Activated CD4-positive, alpha-beta T cell treated with anti-CD3 and anti-CD28 coated beads, Interleukin-2, amount 10 ng/mL, durations not matched to agents 24 days and 14 days (primary cell): ENCODE measurements at places on chromosomes 3 and 15.

GRCh38 chr3:36864180-36865053, 80.4 kb downstream of the TRANK1 start:
- H3K36me3 ChIP-seq: peaks cover 39% of the 10 kb centered on the region
- no peak overlapping the region for H3K4me3 ChIP-seq
- H3K27ac ChIP-seq: no peak overlapping the region
- peaks cover 10% of the 10 kb centered on the region for H3K4me1 ChIP-seq
- DNase-seq: no peak
- H3K27me3 ChIP-seq: no peaks in the 10 kb centered on the region

GRCh38 chr3:53161450-53161819, 426 bp downstream of the PRKCD start:
- peak overlapping the region; percentile 87 for H3K4me3 ChIP-seq
- no peak for DNase-seq
- H3K27me3 ChIP-seq: peaks cover 31% of the 10 kb centered on the region
- H3K36me3 ChIP-seq: peaks cover 13% of the 10 kb centered on the region
- peaks cover 27% of the 10 kb centered on the region for H3K4me1 ChIP-seq

DNA sequence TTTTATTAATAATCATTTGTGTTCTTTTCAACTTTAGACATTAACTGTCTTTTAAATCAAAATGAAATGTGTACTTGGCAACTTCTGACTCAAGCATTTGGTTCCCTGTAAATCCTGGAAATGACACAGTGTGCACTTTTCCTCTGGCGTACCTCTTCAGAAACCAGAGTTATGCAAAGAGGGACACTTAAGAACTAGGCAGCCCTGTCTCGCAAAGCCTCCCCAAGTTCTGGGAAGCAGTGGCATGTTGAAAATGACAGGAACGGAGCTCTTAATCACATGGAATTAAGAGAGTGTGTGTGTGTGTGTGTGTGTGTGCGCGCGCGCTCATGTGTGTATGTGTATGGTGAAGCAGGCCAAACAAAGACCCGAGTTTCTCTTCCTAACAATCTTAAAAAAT, 707.4 kb downstream of the MECOM start:
- DNase-seq: no peak
- H3K4me1 ChIP-seq: no peaks in the 10 kb centered on the region
- H3K4me3 ChIP-seq: no peak overlapping the region

- no peak for DNase-seq
- H3K4me1 ChIP-seq: peaks cover 10% of the 10 kb centered on the region
- H3K27me3 ChIP-seq: peaks cover 5% of the 10 kb centered on the region
- no peak overlapping the region for H3K4me3 ChIP-seq
Observed at GRCh38 chr15:89211678-89212170, 9.7 kb downstream of the RLBP1 start.

DNA sequence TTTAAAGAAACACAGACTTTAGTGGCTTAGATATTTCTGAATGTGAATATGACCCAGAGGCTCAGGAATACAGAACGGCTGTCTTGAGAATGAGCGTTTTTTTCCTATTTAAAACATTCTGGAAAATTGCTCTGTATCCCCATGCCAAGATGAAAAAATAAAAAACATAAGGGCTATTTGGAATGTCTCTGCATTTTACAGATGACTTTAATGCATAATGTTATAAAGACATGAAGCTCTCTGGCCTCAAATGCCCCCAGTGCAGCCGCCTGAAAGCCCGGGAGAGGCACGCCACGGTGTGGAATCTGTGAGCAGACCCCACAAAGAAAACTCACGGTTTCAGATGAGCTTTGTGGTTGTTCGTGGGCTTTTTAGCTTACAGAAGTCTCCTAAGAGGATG, 322.5 kb upstream of the ICE2 start:
- H3K36me3 ChIP-seq: no peaks in the 10 kb centered on the region
- peaks cover 38% of the 10 kb centered on the region for H3K4me1 ChIP-seq
- DNase-seq: no peak
- no peaks in the 10 kb centered on the region for H3K27me3 ChIP-seq

- no peak overlapping the region for H3K4me3 ChIP-seq
- DNase-seq: no peak
- peaks cover 22% of the 10 kb centered on the region for H3K27me3 ChIP-seq
- H3K36me3 ChIP-seq: no peaks in the 10 kb centered on the region
- H3K4me1 ChIP-seq: no peaks in the 10 kb centered on the region
- H3K27ac ChIP-seq: no peak overlapping the region
Observed at GRCh38 chr3:12780751-12781150, 15.7 kb upstream of the CAND2 start.

DNA sequence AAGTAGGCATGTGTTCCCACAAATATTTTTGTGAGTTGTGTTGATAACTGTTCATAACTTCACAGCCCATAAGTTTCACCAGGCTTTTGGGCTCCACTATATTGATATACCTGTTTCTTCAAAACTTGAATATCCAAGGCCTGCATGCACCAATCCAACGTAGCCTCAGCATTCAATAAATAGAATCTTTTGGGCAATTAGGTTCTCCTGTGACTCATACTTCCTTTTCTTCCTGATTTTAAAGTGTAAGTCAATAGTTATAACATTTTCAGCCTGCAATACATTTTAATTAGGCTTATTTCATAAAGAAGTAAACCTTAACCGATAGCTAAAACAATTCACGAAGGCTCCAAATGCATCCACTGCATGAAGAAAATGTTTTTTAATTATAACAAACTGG, 97.8 kb upstream of the SPRED1 start:
- H3K27ac ChIP-seq: no peak overlapping the region
- H3K27me3 ChIP-seq: peaks cover 5% of the 10 kb centered on the region
- H3K4me1 ChIP-seq: no peaks in the 10 kb centered on the region
- H3K36me3 ChIP-seq: no peaks in the 10 kb centered on the region

DNA sequence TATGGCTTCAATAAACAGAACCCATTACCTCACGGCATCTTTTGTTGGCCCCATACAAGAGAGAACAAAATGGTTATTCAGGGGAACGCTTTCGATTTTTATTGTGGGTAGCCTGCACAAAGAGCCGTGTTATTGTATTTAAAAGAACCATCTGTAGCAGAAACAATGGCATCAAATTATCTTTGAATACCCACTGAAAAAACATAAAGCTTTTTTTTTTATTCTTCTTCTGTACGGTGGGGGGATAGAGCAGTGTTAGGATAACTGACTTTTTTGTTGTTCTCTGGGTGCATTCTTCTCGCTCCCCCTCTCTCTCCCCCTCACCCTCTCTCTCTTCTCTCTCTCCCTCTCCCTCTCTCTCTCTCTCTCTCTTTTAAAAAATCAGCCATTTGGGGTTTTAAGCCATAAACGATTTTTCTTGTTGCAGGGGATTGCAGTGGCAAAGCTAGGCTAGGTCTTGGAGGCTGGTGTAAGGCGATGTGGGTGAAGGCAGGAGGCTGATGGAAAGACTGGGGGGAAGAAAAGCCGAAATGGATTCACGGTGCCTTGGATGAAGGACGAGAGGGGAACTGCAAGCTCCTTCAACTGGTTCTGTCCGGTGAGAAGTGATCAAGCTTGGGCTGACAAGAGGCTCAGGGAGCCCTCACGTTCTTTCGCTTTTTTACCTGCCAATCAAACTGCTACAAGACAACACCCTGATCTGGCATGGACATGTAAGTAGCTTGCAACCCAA, 12.4 kb upstream of the SOX2 start:
- peaks cover 4% of the 10 kb centered on the region for H3K36me3 ChIP-seq
- H3K4me3 ChIP-seq: no peak overlapping the region
- H3K27me3 ChIP-seq: peaks cover 83% of the 10 kb centered on the region
- DNase-seq: no peak
- H3K4me1 ChIP-seq: peaks cover 17% of the 10 kb centered on the region

GRCh38 chr15:52352086-52352485, 56.5 kb upstream of the MYO5C start:
- peaks cover 18% of the 10 kb centered on the region for H3K36me3 ChIP-seq
- H3K4me1 ChIP-seq: peaks cover 2% of the 10 kb centered on the region
- H3K4me3 ChIP-seq: no peak overlapping the region
- no peak overlapping the region for H3K27ac ChIP-seq

- H3K4me1 ChIP-seq: peaks cover 2% of the 10 kb centered on the region
- no peaks in the 10 kb centered on the region for H3K36me3 ChIP-seq
- no peak overlapping the region for H3K27ac ChIP-seq
- no peak overlapping the region for H3K4me3 ChIP-seq
Observed at GRCh38 chr15:36888011-36888992, 212.0 kb downstream of the MEIS2 start.

GRCh38 chr3:15438983-15439382, 11.6 kb downstream of the EAF1 start:
- no peak overlapping the region for H3K27ac ChIP-seq
- H3K4me3 ChIP-seq: no peak overlapping the region
- peaks cover 82% of the 10 kb centered on the region for H3K36me3 ChIP-seq

GRCh38 chr3:64110071-64110470, 86.8 kb upstream of the PSMD6 start:
- no peak overlapping the region for H3K4me3 ChIP-seq
- H3K27me3 ChIP-seq: no peaks in the 10 kb centered on the region
- no peak overlapping the region for H3K27ac ChIP-seq
- H3K36me3 ChIP-seq: no peaks in the 10 kb centered on the region

DNA sequence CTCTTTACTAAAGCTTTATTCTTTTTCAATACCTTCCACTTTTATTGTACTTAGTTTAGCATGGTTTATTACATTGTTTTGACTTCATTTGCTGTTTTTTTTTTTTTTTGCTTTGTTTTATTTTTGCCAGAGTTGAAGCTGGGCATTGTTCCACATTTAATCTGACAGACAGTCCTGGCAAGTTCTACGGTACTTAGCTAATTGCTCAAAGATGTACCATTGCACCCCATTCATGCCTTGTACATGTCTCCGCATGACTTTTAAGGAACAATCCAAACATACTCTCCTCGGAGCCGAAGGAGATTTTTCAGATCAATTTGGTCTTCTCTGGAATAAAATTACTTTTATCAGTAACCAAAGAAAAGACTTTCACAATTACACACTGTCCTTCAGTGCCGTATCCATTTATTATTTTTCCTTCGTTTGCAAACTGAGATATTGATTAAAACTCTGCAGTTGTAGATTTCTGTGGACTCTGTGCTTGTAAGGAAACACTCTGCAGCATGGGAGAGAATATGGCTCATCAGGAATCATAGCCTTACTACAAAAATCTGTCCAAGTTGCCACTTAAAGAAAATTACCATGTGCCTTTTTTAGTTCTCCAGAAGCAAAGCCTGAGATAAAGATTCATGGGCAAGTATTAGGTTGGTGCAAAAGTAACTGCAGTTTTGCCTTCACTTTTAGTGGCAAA, 952.0 kb downstream of the AGBL1 start:
- H3K4me1 ChIP-seq: no peaks in the 10 kb centered on the region
- no peak overlapping the region for H3K27ac ChIP-seq
- no peak for DNase-seq
- no peaks in the 10 kb centered on the region for H3K36me3 ChIP-seq
- H3K4me3 ChIP-seq: no peak overlapping the region
- H3K27me3 ChIP-seq: no peaks in the 10 kb centered on the region

- H3K36me3 ChIP-seq: no peaks in the 10 kb centered on the region
- no peak overlapping the region for H3K4me3 ChIP-seq
- DNase-seq: no peak
Observed at GRCh38 chr3:98730338-98730737, 32.8 kb upstream of the ST3GAL6 start.

DNA sequence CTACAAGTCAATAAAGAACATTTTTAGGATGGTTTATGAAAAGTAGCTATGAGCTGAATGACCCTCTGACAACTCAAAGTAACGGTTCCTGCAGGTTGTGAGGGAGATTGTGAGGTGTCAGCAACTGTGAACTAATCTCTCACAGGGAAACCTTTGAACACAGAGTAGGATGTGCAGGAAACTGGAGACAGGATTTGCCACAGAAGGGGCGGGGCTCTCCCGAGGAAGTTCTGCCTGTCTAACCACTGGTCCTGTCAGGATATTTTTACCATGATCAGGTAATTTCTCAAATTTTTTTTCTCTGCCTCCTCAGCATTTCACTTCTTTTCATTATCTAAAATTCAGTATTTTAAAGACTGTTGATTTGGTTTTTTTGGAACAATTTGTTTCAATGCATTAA, 33.3 kb downstream of the LEO1 start:
- H3K36me3 ChIP-seq: peaks cover 35% of the 10 kb centered on the region
- H3K4me1 ChIP-seq: peaks cover 10% of the 10 kb centered on the region
- H3K27me3 ChIP-seq: no peaks in the 10 kb centered on the region
- H3K4me3 ChIP-seq: no peak overlapping the region
- no peak overlapping the region for H3K27ac ChIP-seq
- DNase-seq: no peak
